ENCODE measurements at places on chromosomes 1 and 21. TPM values are rescaled to one million over a fixed set of nuclear protein-coding genes. Genes with fewer than 3 reads are reported as not detected.

GRCh38 chr21:25362375-25363267 is 244.7 kb downstream of the MRPL39 start:
- DNase-seq: no peak

DNA sequence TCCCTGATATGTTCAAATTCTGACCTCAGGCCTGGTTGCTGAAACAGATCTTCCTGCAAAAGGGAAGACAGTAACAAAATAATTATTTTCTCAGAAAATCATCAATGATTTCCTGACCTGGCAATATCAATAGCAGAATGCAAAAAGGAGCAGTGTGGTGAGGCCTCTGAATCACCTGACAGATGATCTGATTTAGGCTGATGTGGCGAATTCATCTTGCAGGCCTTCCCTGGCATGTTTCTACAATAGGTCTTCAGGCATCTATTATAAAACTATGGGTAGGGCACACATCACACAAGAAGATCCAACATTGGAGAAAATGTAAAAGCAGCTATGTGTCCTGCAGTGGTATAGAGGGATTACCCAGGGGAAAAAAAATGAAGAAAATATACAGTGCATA is 7.1 kb upstream of the MTF1 start:
- no peak for DNase-seq

GRCh38 chr1:114234408-114235124 is 80.9 kb upstream of the SYT6 start:
- DNase-seq: no peak

GRCh38 chr1:88421997-88422396 is 262.1 kb upstream of the PKN2 start:
- no peak for DNase-seq

GRCh38 chr1:22295856-22296255 is 153.0 kb upstream of the WNT4 start:
- no peak for DNase-seq

FAAH gene
- 17.8 TPM for total RNA-seq

DNA sequence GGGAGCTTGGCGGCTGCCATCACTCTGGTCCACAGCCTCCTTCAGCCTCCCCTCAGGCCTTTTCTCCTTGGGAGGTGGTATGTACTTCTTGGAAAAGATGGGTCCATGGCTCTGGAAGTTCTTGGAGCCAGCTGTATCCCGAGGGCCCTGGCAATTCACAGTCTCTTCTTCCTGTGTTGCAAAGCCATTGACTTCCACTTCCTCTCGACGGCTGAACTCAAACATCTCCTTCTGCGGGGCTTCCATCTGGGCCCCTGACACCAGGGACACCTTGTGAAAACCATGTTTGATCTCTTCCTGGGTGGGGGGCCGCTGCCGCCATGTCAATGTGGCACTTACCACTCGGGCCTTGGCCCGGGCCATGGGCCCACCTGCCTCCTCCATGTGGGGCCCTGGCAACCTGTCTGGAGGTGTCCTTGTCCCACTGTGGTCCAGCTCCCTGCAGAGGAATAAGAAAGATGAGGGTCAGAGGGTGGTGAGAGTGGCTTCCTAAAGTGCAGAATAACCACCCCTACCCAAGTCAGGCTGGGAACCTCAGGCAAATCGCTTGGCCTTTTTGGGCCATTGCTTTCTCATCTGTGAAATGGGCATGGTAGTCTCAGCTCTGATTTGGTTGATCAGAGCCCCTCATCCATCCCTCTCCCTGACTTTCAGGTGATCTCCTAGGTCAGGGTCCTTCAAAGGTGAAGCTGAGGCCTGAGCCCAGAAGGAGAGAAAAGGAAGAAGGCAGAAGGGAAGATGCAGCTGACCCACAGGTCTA is 7.5 kb downstream of the CRYBG2 start:
- DNase-seq: no peak

ALX3 gene
- total RNA-seq: not detected

GRCh38 chr21:40929833-40930232 is 82.9 kb upstream of the DSCAM start:
- no peak for DNase-seq

DNA sequence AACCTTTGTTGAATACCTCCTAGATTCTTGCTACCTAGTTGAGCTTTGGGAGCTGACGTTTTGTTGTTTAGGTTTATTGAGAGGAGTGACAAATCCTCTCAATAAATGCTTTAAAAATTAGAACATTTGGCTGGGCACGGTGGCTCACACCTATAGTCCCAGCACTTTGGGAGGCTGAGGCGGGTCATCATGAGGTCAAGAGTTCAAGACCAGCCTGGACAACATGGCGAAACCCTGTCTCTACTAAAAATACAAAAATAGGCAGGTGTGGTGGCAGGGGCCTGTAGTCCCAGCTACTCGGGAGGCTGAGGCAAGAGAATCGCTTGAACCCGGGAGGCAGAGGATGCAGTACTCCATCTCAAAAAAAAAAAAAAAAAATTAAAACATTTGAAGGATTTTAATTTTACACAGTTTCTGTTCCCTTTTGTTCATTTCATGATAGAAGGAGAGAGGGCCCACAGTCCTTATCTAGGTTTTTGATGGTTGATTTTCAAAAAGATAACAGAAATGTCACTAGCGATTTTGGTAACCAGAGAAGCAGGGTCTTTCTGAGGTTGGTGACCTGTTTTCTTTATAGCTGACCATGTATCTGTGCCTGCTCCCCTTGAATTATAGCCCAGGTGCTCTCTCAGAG is 44.2 kb upstream of the PIGV start:
- DNase-seq: no peak

SLC30A7 gene
- total RNA-seq: 53.0 TPM

GRCh38 chr1:221824025-221824424 is 82.1 kb upstream of the DUSP10 start:
- DNase-seq: no peak

LIPI gene
- total RNA-seq: not detected

GRCh38 chr1:54884768-54885167 is 2.2 kb downstream of the DHCR24 start:
- DNase-seq: no peak

DNA sequence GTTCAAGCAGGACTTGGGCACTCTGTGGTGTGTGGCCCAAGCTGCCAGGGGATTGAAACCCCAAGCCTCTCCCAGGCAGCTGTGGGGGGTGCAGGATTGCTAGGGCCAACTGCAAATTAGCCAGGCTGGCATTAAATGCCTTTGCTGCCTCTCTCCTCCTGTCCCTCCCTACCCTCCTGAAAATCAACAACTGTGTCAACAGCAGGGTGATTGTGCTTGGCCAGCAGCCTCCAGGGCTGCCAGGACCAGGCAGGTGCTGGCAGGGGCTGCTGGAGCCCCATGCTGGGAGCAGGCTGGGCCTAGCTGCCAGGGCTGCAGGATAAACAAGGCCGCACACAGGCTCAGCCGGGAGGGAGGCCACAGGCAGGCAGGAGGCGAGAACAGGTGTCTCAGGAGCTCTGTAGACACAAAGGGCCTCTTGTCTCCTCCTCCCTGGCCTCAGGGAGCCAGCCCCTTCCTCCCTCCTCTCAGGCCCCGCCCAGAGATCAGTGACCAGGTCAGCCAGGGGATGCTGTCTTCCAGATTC is 11.4 kb downstream of the SOX13 start:
- DNase-seq: no peak

DNA sequence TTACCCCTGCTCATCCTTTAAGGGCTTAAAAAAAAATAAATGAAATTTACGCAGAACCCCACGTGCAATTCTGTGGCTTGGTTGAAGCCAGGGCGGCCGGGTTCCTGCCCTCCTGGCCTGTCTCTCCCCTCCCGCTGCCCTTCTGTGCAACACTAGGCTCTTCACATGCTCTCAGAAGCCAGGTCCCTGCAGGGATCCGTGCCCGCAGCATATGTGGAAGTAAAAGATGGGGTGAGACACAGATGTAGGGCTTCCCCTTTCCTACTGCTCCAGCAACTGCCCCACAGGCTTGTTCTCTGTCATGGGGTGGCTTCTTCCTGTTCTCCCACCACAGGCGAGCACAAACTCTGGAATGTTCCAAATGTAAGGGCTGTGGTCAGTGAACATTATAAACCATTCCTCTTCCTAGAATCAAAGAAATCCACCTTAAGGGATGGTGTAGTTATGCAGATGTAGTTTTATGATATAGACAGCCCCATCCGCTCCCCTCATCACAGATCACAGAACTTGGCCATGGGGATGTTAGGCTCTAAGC is 535.4 kb downstream of the KIF26B start:
- DNase-seq: no peak

DNA sequence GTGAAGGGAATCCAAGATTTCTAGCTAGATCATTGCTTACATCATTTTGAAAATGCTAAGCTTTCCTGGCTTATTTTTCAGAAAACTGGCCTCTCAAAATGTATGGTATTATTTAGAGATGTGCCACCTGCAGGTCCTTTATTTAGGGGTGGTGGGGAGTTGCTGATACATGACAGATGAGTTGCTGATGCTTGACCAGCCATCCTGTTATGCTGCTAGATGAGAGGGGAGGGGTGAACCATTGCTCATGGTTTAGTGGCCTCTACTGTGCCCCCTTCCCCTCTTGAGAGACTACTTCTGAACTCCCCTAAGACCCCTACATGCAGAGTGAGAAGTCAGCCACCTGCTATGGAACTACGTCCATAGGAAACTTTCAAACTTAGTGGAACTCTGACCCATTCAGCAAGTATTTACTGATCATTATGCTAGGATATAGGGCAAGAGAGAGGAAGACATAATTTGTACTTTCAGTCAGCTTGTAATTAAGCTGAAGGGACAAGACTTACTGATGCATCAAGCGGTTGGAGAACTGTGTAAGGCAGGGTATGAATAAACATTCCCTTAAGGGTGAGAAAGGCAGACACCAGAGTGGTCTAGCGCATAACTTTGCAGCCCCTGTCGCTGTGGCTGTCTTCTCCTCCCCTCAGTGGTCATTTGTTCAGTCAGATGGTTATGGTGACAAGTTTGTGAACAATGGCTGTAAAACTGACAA is 34.6 kb downstream of the SLAMF6 start:
- no peak for DNase-seq

DNA sequence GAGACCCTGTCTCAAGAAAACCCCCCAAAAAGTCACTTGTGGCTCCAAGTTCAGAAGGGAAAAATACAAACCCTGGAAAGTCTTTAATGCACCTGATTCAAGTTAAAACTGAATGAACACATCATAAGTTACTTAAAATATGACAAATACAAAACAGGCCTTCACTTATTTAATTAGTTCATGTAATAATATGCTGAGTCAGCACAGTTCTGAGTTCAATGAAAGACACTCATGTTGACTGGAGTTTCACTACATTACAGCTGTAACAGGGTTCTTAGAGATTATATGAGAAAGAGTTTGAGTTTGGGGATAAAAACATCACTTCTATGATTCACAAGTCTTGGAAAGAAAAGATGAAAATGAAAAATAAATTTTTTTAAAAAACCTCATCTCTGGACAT is 51.0 kb downstream of the DEGS1 start:
- no peak for DNase-seq

CFAP74 gene
- total RNA-seq: not detected

DNA sequence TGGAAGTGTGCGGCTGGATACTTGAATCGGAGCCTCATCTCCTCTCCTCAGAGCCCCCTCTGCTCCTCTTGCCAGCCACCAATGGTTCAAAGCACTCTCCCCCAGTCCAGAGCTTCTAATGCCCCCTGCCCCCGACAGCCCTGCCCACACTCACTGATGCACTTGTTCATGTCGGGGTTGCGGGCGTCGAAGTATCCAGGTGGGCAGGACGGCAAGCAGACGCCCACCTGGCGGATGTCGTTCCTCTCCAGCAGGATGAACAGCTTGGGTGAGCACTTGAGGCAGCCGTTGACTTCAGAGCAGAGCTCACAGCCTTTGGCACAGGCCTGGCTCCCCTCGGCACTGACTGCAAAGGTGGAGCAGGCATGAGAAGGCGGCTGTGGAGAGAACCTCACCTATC is 18.4 kb downstream of the RSPO1 start:
- no peak for DNase-seq

DNA sequence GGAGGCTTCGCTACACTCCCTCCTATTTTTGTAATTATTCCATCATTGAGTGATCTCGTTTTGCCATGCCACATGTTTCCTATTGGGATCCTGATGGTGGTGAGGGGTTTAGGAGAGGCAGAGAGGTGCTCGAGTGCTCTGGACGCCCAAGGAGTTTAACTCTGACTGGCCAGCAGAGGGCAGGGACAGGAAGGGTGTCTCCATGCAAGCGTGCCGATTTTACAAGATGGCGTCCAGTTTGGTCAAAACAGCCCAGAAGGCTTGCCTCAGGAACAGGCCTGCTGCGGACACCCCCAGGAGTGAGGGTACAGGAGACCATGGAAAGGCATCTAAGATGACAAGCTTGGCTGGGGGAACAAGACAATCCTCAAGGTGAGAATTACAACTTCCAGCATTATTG is 33.8 kb upstream of the KCNE2 start:
- DNase-seq: no peak

DNA sequence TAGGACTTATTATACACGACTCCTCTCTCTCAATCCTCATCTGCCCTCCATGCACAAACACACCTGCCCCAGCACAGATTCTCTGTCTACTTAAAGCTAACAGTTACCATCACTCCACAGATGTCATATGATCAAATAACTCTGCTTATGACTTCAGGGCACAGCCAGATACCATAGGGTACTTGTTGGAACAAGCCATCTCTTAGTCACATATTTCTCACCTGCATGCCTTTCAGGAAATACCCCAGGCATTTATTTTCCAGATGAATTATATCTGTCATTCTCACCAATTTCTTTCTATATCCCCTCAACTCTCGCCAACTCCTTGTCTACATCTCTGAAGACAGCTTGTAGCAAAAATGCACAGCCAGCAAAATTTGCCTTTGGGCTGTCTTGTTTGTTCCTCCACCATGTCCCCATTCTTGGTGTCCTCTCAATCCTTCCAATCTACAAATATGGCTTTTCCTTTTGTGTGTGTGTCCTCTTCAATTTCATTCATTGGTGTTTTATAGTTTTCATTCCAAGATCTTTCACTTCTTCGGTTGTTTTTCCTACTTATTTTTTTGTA is 353.9 kb upstream of the CAMK1G start:
- no peak for DNase-seq
